Right renal cortex interstitium (tissue), 3 donors: ENCODE measurements at places on chromosomes 7 and 10. TPM values are rescaled to one million over a fixed set of nuclear protein-coding genes. Genes with fewer than 3 reads are reported as not detected.

Gene DNAJB6
- polyA plus RNA-seq: 158 TPM

Gene CCL26
- not detected for polyA plus RNA-seq

Gene WNT8B
- 1.1 TPM for polyA plus RNA-seq

Gene CEP55
- 16.8 TPM for polyA plus RNA-seq

Gene PPP1R3C
- 41.9 TPM for polyA plus RNA-seq

Gene CPN1
- polyA plus RNA-seq: 3.1 TPM

Gene NUDT5
- 91.6 TPM for polyA plus RNA-seq

Gene NPC1L1
- polyA plus RNA-seq: 2.5 TPM
